ENCODE measurements at places on chromosomes 6 and 20. TPM values are rescaled to one million over a fixed set of nuclear protein-coding genes. Genes with fewer than 3 reads are reported as not detected.
A peak's percentile ranks its signal among the peaks of the same experiment; 100 is the strongest.

The MC3R gene
- not detected for total RNA-seq

The SRMS gene
- not detected for total RNA-seq

The EDN3 gene
- not detected for total RNA-seq

The OOEP gene
- 0.49 TPM for total RNA-seq

DNA sequence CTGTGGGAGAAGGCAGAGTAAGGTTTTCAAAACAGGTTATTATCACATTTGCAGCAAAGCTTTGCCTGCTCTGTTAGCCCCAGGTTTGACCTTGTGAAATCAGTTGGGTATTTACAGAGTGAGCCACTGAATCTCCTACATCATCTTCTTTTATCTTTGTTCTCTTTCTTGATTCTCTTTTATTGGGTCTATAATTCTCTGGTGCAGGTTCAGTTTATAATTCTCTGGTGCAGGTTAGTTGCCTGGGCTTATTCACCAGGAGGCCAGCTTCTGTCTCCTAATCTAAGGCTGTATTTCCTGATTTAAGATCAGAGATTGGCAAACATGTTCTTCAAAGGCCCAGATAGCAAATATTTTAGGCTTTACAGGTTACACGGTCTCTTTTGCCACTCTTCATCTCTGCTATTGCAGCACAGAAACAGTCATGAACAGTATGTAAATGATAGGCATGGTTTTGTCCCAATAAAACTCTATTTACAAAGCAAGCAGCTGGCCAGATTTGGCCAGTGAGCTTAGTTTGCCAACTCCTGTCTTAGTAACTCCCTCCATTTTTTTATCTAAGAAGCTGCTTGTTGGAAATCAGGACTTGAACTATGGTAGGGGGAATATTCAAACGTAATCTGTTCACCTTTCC, 205.0 kb upstream of the RIMS1 start:
- no peak for DNase-seq

GRCh38 chr20:25160467-25160866, 35.0 kb upstream of the ENTPD6 start:
- no peak for DNase-seq

DNA sequence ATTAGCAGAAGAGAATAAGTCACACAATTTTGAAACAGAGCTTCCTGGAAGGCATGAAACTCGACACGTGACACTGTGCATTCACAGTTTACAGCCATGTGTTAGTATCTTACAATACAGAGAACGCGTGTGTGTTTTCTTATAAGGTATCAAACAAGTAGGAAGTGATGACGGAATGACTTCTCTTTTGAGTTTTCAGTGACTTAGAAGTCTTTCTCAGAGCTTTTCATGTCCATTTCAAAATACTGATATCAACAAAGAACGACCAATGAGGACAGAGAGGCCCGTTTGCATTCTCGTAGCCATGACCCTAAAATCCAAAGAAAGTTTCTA, 36.6 kb upstream of the DUSP22 start:
- peak; percentile 19 for DNase-seq

DNA sequence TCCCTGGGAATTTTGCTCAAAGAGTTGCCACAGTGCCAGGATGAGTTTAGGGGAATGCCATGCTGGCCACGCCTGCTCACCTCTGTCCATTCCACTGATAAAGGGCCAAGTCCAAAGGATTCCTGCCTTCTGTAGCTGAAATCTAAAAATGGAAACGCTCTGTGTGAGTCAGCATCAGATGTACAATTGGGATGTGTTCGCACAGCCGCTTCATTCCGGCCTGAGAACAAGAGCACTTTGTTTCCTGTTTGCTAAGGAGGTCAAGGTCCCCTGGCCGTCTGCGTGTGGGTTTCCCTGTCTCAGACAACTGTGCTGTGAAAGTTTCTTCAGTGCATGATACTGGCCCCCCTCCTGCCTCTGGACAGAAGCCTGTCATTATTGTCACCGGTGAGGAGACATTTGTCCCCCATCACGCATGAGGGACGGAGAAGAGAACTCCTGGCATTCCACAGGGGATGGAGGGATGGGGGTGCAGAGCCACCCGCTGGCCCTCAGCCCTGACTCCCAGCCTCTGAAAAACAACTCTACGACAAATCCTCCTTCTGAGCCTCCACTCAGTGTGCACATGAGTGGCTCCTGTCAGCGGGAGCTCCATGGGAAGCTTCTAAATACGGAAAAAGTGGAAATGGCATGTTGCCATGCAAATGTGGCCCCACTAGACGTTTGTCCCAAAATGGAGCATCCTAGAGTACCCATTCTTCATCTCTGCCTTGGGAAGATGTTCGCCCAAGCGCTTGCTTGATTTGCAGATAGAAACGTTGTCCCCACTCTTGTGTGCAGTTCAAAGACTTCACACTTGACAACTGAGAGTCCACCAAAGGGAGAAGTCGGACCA, 143.5 kb upstream of the AFDN start:
- DNase-seq, result no peak

DNA sequence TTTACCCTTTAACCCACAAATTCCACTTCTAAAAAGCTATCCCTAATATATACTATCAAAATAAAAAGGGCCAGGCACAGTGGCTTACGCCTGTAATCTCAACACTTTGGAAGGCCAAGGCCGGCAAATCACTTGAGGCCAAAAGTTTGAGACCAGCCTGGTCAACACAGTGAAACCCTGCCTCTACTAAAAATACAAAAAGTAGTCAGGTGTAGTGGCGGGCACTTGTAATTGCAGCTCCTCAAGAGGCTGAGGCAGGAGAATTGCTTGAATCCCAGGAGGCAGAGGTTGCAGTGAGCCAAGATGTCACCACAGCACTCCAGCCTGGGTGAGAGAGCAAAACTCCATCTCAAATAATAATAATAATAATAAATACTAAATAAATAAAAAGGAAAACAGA, 82.5 kb downstream of the TRIM27 start:
- no peak for DNase-seq

DNA sequence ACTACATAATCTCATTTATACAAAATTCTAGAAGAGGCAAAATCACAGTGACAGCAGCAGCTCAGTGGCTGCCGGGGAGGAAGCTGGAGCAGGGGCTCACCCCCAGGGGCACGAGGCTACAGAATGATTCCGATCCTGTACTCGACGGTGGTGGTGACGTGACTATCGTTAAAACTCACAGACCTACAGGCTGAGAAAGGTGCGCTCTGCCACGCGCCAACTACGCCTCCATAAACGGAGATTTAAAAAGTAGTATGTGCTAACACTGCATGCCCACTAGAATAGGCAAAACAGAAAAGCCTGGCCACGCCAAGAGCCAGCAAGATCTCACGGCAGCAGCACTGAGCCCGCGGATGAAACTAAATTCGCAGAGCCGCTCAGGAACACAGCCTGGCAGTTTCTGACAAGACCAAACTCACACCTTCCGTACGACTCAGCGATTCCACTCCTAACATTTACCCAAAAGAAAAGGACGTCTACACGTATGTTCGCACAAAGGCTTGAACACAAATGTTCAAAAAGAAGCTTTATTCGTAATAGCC, 25.2 kb downstream of the TAF4 start:
- DNase-seq, result no peak

DNA sequence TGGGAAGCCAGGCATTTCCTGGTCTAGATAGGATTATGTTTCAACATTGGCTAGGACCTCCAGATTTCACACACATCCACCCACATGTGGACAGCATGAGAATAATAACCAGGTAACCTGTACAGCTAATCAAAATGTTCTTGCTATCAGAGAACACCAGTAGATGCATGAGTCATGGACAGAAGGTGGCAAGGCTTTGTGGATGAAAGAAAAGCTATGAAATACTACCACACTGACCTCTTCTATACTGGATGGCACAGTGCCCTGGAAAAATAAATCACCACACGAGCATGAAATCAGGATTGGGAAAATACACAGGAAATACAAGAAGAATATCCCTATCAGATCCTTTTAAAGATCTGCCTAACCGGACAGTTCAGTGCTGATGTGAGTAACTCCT, 113.0 kb downstream of the GMDS start:
- DNase-seq, result no peak

DNA sequence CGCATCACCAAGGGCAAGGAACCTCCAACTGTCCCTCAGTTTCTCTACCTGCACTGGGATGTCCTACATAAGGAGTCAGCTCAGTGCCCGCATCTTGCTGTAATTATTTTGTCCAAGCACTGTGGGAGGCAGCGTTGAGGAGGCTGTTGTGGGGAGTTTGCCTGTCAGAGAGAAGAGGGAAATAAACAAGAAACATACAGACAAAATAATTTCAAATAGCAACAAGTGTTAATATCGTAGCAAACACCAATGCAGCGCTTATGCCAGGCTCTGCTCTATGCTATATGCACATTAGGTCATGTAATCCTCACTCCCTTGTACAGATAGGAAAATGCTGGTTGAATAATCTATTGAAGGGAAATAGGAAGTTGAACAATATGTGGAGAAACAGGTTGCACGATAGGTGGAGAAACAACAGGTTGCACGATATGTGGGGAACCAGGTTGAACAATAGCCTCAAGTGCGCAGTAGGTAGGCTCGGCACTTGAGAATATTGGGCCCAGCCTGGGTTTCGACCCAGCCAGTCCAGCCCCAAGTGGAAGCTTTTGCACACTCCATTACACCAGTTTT, 91.2 kb upstream of the SIRPA start:
- no peak for DNase-seq

DNA sequence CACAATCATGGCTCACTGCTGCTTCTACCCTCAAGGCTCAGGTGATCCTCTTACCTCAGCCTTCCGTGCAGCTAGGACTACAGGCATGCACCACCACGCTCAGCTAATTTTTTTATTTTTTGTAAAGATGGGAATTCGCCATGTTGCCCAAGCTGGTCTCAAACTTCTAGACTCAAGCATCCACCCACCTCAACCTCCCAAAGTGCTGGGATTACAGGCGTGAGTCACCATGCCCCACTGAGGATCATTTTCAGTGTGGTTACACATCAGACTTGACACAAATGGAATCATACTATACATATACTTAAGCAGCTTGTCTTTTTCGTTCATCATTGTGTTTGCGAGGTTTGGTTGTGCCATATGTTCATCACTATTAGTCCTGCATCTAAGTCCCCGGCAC, 26.6 kb downstream of the ZC3H12D start:
- DNase-seq, result no peak

DNA sequence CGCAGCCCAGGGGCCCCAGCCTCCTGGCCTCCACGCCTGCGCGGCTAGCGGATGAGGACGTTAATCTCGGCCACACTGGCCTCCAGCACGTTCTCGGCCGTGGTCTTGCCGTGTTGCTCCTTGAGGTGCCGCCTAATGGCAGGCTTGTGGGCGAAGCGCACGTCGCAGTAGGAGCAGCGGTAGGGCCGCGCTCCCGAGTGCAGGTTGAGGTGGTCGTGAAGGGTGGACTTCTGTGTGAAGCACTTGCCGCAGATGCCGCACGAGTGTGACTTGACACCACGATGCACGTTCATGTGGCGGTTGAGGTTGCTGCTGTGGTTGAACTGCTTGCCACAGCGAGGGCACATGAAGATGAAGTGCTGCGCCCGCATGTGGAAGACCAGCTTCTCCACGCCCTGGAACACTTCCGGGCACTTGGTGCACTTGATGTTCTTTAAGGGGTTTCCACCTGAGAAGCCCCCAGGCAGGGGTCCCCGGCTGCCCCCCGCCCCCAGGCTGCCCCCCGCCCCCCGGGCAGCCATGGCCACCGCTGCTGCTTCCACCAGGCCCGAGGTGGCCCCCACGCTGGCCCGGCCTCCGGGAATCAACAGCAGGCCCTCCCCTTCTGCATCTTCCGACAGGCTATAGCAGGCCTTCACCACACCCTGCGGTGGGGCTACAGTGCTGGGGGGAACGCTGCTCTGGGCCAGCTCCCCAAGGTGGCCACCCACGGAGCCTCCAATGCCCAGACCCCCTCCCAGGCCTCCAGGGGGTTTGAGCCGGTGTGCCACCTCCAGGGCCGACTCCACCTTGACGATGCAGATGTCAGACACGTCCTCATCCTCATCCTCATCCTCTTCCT, 1.8 kb downstream of the ZBTB12 start:
- DNase-seq, result no peak

DNA sequence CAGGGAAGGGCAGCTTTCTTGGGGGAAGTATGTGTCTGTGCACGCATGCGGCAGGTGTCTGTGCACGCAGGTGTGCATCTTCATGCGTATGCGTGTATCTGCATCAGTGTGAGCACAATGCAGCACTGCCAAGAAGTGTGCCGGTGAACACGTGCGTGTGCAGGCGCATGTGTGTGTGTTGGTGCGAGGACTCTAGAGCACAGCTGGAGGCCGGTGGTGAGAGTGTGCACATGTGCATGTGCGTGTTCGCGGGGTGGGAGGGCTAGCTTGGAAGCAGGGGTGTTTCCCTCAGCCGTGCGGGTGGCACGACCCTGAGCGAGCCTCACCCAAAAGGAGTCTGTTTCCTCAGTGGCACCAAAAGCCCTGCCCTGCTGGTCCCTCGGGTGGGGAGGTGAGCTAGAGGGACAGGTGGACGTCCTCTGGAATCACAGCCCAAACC, 7.5 kb downstream of the SLC17A9 start:
- DNase-seq, result no peak

DNA sequence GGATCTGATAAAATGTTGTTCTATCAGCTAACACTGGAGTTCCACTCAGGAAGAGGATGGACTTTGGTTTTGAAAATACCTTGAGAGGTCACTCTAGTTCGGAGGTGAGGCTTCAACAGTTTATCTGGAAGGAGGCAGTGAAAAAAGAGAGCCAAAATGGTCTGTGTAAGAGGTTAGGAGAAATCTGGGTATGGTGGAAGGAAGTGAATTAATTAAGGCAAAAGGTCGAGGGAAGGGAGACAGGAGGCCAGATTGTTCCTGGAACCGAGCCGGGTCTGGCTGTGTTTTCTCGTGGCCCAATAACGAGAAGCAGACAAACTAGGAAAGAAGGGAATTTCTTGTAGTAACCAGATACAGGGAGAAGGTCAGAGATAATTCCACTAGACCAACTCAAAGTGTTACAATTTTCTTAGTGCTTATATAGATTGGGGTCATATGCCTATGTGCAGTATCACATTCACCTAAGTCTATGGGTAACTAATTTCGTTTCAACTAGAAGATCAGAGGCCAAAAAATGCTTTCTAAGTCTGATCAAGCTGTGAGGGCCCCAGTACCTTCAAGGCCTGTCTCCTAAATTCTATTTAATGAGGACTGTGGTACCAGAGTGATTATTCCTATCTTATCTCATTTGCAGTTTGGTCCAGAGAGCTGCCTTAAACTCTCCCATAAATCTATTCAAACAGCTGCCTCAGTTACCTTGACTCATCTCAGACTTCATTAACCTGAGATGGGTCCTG, 96.0 kb upstream of the SNX9 start:
- no peak for DNase-seq

DNA sequence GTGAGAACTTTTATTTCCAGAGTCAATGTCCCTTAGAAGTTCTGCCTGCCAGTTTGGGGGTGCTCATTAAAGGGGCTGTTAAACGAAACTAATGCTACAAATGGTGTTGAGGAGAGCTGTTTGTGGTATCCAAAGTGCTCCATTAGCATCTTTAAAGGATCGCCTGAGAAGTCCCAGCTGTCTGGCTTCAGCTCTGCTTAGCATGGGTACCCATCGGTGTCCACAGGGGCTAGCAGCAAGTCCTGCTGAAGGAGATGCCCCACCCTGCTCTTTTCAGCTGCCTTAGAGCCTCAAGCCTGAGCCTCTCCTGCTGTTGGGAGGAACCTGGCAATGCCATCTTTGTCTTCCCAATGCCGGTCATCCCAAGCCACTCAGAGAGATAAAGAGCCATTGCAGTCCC, 111.1 kb downstream of the FOXO3 start:
- no peak for DNase-seq

- no peak for DNase-seq
These were observed 29.8 kb downstream of the RHAG start for GRCh38 chr6:49606721-49607390.

- no peak for DNase-seq
These were observed 600.7 kb downstream of the HDGFL1 start for GRCh38 chr6:23170049-23170448.

- no peak for DNase-seq
These were observed 78.5 kb downstream of the FARS2 start for GRCh38 chr6:5339786-5340185.

- no peak for DNase-seq
These were observed 10.8 kb upstream of the LY86 start for GRCh38 chr6:6577735-6578134.

Data from CD8-positive, alpha-beta T cell (primary cell).